ENCODE measurements at places on chromosomes 2 and 18.

- DNase-seq: no peak
Measured at GRCh38 chr2:168599738-168600137, 143.7 kb downstream of the CERS6 start.

DNA sequence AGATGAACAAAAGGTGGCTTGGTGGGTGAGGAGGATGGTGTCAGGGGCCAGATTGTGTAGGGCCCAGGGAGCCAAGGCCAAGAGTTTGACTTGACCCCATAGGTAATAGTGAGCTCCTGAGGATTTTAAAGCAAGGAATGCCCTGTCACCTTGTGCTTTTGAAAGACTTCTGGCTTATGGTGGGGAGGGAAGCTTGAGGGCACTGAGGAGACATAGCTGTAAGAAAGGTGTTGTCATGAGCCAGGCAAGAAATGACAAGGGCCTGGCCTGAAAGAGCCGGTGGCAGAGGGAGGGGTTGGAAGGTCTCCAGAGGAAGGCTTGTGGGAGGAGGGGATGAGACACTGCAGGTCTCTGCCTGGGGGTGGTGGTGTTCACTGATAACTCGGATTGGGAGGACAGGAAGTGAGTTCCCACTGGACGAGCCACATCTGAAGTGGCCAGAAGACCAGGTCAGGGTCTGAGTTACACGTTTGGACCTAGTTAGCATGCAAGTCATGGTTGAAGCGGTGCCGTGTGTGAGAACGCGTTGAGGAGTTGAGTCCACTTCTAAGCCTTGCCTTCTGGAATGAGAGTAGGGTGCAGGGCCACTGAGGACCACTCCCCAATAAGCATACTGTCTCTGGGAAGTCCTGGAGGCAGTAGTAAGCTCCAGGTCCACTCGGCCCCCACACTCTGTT lies 64.3 kb downstream of the TET3 start:
- no peak for DNase-seq

GRCh38 chr18:73842795-73843394 lies 304.7 kb downstream of the FBXO15 start:
- DNase-seq: peak; percentile 52

DNA sequence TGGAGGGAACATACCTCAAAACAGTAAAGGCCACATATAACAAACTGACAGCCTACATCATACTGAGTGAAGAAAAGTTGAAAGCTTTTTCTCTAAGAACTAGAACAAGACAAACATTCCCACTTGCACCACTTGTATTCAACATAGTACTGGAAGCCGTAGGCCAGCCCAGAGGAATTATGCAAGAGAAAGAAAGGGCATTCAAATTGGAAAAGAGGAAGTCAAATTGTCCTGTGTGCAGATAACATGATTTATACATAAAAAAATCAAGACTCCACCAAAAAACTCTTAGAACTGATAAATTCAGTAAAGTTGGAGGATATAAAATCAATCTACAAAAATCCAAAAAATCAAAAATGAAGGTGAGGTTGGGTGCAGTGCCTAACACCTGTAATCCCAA lies 8.0 kb upstream of the KDM3A start:
- DNase-seq: no peak

DNA sequence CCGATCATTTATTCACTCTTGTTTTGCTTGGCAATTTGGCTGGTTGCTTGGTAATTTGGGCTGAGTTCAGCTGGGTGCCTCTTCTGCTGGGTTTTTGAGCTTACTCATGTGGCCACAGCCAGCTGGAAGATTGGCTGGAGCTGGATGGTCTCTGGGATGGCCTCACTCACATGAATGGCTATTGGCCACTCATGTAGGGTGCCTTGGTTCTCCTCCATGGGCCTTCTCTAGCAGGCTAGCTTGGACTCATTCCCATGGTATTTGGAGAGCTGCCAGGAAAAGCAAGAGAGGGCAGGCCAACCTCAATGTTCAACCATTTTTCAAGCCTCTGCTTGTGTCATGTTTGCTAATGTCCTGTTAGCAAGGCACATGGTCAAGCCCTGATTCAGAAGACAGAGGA lies 16.9 kb downstream of the ZAP70 start:
- DNase-seq: no peak

GRCh38 chr2:150885236-150885635 lies 376.4 kb downstream of the RBM43 start:
- no peak for DNase-seq

DNA sequence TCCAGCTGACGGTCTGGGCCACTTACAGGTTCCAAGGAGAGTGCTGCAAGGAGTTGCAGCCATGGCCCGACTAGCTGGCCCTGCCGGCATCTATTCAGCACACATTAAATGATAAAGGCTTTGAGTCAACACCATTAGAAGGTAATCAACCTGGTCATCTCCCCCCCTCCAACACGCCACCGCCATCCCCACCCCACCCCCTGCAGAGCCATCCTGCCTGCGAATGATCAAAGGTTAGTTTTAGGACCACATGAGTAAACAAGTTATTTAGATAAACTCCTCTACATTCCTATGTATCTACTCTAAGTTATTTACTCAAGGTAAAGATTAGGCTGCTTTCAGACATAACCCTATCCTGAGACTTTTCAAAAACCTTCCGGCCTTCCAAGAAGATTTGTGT lies 349.3 kb upstream of the SLC39A10 start:
- no peak for DNase-seq

DNA sequence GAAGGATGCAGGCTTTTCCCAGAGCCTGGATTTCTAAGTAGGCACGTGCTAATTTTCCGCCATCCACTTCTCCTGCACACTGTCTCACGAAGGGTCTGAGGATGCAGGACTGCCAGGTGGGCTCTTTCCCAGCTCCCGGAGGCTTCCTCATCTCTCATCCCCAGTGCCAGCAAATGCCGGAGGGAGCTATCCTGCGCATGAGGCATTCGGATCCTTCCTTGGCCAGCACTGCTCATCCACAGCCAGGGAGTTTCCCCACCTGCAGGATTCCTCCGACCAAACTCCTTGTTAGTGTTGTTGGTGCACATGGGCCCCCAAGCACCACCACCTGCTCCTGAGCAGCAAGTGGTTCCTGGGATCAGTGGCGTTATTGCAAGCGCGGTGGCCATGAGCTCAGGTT lies 5.0 kb downstream of the CNDP1 start:
- DNase-seq: no peak

- no peak for DNase-seq
Measured at GRCh38 chr18:23730857-23731256, 41.6 kb downstream of the LAMA3 start.

DNA sequence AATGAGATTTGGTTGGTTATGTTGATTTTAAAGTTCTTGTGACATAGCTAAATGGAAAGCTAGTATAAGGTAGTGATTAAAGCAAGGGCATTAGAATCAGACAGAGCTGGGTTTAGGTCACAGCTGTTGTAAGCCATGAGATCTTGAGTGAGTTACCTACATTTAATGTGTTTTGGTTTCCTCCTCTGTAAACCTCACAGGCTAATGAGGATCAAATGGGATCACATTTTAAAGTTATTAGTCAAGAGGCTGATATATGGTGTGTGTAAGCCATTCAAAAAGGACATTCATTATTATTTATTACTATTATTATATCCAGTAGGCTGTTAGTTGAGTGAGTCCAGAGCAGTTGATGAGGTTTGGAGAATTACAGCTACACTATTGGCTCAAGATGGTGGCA lies 416.2 kb downstream of the IRS1 start:
- DNase-seq: no peak

DNA sequence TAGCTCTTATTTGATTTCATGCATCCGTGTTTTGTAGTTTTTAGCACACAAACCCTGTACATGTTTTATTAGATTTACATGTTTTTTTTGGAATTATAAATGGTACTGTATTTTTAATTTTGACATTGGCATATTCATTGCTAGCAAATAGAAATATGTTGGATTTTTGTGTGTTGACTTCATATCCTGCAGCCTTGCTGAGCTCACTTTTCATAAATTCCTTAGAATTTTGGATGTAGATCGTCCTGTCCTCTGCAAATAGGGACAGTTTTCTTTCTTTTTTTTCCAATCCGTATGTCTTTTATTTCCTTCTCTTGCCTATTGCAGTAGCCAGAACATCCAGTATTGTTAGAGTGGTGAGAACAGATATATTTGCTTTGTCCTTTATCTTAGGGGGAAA lies 46.7 kb upstream of the GPR17 start:
- DNase-seq: no peak

DNA sequence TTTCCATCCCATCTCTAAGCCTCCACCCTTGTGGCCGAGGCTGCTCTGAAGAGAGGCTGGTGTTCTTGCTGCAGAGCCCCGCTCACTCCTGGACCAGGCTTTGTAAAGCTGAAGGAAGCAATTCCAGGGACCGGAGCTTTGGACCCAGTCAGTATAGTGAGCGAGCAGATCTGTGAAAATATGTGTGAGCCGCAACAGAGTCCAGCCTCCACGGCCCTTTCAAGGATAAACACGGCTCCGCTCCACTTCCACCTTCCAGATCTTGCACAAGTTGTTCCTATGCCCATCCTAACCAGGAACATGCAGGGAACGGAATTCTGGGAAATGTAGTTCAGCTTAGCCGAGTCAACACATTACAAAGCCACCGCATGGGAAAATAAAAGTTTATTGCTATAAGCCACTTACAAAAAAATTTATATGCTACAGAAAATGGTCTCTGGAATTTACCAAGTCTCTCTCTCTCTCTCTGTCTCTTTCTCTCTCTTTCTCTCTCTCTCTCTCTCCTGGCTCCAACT lies 151.7 kb upstream of the ZNF521 start:
- peak; percentile 43 for DNase-seq

DNA sequence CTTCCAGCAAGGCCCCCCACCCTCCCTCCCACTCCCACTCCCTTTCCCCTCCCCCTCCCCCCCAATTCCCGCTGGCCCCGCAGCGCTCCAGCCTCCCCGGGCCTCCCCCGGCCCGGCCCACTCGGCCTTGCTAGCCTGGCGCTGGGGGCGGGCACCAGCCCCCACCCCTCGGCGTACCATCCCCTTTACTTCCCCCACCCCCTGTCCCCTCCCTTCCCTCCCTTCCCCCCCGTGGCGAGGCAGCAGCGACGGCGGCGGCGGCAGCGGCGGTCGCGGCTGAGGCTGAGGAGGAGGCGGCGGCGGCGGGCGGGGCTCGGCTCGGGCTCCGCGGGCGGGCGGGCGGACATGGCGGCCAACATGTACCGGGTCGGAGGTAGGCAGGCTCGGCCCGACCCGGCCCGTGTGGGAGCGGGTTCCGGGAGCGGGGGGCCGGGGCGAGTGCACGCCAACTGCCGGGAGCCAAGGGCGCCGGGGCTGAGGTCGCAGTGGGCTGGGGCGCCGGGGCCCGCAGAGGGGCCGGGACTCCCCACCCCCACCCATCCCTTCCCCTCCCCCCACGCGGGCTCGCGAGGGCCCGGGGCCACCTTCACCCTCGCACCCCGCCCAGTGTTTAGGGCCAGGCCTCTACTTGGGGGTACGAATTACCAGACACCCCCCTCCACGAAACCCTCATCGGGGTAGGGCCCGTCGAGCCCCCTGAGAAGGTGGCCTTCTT lies at the start of gene MTA3:
TSS of gene MTA3 (plus strand) at position 232 of the 715 bp plus-strand sequence. CDS start at position 346, 114 bp downstream.
- peak; percentile 45 for DNase-seq
